ENCODE measurements at places on chromosomes 7 and 10.

- DNase-seq: no peak
These were observed 9.4 kb upstream of the RFC2 start for GRCh38 chr7:74263399-74264120.

DNA sequence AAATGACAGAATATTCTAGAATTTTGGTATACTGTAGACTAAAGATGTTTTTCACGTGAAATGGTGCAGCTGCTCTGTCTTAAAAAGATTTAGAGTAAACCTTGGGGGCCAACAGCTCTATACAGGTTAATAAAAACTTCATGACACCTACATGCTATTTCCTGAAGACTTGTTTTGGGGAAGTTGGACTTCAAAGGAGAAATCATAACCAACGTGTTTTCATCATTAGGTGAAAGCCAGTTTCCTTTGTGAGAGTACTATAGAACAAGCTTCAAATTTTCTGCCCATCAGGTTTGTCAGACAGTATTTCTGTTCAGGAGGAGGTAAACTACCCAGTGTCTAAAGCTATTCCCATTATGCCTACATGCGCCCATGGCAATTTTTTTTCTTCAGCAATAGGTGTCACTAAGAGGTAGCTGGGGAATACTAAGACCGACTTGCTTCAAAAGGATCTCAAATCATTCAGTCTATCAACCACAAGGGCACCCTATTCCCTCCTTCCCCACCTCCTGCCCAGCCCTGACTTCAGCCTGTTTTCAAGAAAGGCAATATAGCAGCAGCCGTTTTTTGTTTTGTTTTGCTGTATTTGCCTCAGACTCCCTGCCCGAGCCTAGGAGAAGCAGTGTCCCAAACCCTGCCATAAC is 237.3 kb upstream of the SP8 start:
- DNase-seq: no peak

GRCh38 chr7:78412216-78412858 is 613.8 kb downstream of the PHTF2 start:
- DNase-seq: no peak

GRCh38 chr7:25069900-25070443 is 55.1 kb downstream of the CYCS start:
- peak; percentile 19 for DNase-seq

GRCh38 chr7:64774204-64774842 is 19.9 kb upstream of the ZNF138 start:
- DNase-seq: no peak

DNA sequence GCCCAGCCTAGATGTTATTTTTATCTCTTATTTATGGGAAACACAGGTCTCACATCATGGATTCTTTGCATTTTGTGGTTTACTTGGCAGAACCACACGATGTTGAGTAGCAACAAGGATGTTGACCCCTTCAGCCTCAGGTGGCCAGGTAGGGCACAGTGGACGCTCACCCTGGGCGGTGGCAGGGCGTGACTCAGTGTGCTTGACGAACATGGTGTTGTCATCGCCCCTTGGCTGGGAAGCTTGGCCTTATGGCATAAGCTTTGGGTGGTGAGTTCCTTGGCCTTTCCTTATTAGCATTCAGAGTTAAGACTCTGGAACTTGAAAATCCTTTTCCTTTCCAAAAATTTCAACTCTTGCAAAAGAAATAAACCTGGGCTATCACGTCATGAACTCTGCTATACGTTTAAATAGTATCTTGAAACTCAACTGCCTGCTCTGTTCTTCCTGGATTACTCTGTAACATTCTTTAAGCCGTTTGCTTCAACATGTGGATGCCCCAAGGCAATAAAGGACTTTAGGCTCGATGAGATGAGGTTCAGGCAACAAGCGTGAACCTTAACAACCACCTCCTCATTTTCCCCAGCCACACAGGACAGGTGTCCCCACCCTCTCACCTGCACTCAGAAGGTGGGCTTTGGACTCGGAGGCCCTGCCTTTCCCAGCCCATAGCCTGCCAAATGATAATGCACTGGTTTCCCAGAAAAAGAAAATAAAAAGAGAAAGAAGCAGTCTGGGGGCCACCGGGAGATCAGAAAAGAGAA is 22.5 kb upstream of the ECHDC3 start:
- DNase-seq: no peak

GRCh38 chr7:124452186-124452585 is 313.4 kb downstream of the GPR37 start:
- no peak for DNase-seq

DNA sequence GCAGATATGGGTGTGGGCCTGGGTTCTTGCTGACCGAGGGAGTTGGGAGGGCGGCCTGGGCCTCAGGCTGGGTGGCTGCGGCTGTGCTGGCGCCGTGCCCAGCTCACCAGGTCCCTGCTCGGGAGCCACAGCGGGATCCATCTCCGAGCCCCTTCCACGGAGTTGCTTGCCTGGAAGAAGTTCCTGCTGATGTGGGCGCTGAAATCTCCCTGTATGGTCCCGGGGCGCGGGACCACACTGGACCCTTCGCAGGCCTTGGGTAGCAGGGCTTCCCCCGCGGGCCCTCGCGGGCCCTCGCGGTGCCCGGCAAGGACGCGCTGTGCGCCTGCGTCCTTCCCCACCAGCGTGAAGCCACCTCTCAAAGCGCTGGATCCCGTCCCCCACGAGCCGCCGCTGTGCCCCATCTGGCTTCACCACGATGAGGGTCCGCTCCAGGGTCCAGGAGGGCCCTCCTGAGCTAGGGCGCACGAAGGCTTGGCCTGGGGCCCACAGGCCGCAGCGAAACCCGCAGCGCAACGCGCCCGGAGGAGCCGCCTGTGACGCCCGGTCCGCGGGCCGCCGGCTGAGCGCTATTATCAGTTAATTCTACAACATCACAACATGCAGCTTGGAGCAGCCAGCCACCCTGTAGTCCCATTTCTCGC is 31.5 kb downstream of the RAB19 start:
- no peak for DNase-seq

- DNase-seq: no peak
These were observed 18.5 kb downstream of the DLD start for GRCh38 chr7:107909445-107909844.

- DNase-seq: no peak
These were observed 38.2 kb downstream of the STK32C start for GRCh38 chr10:132269266-132270230.

GRCh38 chr10:103649654-103650423 is 156.3 kb downstream of the NEURL1 start:
- DNase-seq: no peak

- DNase-seq: no peak
These were observed 110.2 kb downstream of the CHN2 start for GRCh38 chr7:29304756-29305155.

- no peak for DNase-seq
These were observed 80.3 kb downstream of the KAT6B start for GRCh38 chr10:74906611-74907198.

GRCh38 chr7:155545348-155545747 is 1.0 kb downstream of the CNPY1 start:
- no peak for DNase-seq

GRCh38 chr10:115050375-115051010 is 42.7 kb upstream of the ATRNL1 start:
- no peak for DNase-seq

GRCh38 chr7:90337106-90337505 is 9.4 kb upstream of the GTPBP10 start:
- DNase-seq: no peak

DNA sequence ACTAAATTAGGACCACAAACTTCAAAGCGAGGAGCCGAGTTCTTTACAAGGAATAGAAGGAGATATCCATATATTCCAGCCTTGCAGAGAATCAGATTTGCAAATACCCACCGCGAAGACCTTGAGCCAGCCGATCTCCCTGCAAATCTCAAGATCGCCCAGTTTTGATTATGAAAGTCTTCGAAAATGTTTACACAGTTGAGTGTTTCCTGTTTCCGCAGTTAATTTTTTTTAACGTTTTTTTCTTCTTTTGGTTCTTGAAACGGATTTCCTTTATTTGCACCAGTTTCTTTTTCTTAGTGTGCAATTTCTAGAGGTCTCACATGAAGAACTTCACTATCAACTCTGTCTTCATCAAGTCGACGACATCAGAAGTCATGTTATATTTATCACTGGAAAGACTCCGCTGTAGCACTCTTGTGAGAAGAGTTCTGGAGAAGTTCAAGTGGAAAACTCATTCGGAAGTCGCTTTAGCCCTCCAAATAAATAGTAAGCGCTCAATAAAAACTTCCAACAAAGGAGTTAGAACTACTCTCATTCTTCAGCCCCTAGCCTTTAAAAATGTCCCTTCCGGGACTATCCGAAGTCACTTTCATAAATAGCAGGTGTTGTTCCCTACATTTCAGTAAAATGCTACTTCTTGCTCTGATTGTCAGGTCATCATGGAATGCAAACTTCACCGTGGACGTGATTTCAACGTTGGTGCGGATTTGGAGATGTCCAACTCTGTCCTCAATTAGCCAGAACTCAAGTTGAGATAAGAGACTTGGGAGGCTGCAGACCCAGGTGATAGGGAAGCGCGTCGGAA is 11.9 kb upstream of the SPAG6 start:
- no peak for DNase-seq

DNA sequence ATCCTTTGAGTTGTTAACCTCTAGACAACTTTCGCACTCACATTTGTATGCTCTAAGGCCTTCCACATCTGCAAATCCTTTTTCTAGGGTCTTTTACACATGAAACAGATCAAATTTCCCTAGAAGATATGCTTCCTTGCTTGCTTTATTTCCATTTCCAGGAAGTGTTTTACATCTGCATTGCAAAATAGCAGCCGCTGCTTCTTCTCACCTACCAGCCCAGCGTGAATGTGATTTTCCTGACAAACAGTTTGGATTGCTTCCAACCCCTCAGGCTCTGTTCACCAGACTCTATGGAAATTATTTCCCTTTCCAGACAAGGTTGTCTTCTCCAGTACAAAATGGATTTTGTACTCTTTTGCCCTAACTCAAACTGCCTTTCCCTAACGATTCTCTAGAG is 50.9 kb upstream of the PAPSS2 start:
- DNase-seq: no peak

GRCh38 chr7:149703044-149703650 is 70.2 kb downstream of the ZNF467 start:
- DNase-seq: no peak

GRCh38 chr10:22156750-22157149 is 61.1 kb downstream of the EBLN1 start:
- no peak for DNase-seq

DNA sequence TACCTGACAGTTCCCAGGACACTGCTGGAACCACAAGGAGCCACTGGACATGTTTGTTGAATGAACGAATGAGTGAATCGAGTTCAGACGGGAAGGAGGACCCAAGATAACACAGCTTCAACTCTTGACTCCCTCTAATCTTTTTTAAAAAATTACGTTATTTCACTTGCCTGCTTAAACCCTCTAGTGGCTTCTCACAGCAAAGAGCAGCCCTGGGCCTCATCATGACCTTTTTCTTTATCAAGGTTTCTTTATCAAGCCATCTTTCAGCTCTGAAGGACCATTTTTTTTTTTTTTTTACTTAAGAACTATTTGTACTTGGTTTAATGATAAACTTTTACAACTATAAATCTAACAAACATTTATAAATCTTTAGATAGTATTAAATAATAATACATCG is 110.6 kb downstream of the TAX1BP1 start:
- no peak for DNase-seq

DNA sequence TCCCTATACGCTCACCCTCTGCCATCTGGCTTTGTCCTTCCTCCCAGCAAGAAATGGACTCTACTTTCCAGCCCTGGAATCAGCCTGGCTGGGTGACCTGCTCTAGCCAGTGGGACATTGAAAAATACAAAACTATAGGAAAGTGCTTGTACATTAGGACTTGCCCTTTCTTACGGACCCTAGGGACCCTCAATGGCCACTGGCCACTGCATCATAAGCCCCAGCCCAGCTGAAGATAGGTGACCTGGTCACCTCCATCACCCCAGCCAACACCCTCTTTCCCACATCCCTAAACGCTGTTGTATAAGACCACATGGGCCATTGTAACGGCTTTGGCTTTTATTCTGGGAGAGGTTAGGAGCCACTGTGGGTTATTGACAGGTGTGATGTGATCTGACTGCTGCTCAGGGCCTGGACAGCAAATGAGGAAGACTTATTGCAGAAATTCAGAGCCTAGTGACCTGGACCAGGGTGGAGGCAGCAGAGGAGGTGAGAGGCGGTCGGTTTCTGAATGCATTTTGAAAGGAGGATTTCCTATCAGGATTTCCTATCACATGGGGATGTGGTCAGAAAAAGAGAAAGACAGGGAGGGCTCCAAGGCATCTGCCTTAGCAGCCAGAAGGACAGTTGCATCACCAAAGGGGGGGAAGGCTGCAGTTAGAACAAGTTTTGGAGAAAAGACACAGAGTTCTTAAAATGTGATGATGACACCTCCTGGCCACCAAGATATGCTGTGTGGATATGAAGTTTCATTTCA is 2.2 kb upstream of the LMBR1 start:
- no peak for DNase-seq

DNA sequence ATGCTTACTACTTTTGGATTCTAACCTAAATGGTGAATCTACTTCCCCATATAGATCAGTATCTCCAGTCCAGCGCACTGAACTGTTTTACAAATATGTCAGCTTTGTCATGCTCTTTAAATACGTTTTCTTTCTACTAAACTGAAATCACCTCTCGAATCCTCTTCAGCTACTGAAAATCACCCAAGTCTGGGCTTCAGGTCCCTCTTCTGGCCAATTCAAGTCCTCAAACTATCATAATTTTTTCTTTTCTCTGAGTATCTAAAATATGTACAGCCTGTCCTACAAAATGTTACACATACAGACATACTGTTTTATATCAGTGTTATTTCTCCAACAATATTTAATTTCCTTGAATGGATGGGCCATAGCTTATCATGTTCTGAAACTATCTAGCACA is 84.2 kb downstream of the CACNA2D1 start:
- no peak for DNase-seq

DNA sequence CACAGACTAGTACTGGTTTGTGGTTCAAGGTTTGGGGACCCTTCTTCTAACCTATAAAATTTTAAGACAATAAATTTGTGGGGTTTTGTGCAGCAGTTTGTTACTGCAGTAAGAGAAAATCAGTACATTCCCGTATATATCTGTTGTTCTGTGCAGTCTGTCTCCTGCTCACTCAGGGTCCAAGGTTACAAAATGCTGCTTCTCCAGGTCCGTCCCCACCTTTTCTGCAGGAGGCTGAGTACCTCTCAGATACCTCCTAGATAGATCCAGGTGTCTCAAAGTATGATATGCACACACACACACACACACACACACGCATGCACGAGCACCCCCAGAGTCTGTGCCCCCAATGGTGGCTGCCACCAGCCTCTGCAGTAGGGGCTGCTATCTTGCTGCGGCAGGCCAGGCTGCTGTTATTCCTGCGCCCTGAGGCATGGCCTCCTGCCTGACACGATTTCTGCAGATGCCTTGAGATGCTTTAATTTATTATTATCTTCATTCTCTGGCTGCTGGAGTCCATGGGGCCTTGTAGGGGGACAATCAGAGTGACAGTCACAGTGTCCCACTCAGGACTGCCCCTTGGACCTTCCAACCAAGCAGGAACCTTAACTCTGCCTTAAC is 25.2 kb upstream of the ASL start:
- DNase-seq: no peak

GRCh38 chr7:55939514-55940123 is 12.1 kb upstream of the MRPS17 start:
- DNase-seq: no peak

- DNase-seq: no peak
These were observed 37.7 kb downstream of the MTURN start for GRCh38 chr7:30172451-30172850.

- no peak for DNase-seq
These were observed 51.5 kb downstream of the WDR37 start for GRCh38 chr10:1107679-1108078.

GRCh38 chr10:10178476-10178875 is 839.2 kb upstream of the CELF2 start:
- no peak for DNase-seq
